Foreskin melanocyte (primary cell): ENCODE measurements at places on chromosomes 11 and 22.

DNA sequence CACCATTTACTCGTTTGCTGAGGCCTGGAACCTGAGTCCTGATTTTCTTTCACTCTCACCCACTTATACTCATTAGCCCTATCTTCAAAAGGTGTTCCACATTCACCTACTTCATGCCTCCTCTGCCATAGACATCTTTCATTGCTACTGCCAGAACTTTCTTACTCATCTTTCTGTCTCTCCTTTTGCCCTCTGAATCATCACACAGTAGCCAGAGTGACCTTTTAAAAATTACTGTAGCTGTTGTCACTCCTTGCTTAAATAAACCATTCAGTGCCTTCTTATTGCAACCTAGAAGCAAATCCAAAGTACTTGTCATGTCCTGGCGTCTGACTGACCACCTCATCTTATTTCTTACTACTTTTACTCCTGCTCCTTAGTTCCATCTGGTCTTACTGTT is 38.2 kb downstream of the ATXN10 start:
- DNase-seq, result peak; percentile 9

GRCh38 chr11:46381819-46382645 is 563 bp downstream of the MDK start:
- no peak for DNase-seq

DNA sequence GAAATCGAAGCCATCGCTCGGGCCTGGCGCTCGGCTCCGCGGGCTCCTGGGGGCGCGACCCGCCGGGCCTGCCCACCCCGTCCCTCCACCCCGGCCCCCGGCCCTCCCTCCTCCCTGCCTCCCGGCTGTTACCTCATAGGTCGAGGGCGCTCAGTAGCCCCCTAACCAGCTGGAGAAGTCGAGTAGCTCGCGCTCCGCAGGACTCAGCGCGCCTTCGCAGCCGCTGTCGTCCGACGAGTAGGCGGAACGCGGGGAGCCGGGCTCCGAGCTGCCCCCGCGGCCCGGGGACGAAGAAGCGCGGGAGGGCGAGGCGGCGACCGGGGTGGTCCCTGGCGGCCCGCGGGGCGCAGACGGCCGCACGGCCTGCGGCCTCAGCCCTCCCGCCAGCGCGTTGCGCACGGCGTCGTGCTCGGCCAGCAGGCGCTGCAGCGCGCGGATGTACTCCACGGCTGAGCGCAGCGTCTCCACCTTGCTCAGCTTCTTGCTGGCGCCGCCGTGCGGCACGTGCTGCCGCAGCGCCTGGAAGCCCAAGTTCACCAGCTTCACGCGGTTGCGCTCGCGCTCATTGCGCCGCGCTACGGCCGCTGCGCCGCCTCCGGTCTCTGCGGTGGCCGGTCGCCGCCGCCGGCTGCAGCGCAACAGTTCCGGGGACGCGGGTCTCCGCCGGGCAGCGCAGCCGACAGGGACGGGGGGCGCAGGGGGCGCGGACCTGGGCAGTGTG is 627 bp downstream of the ASCL2 start:
- no peak for DNase-seq

- no peak for DNase-seq
These were observed 11.4 kb downstream of the GNB1L start for GRCh38 chr22:19843107-19843856.

DNA sequence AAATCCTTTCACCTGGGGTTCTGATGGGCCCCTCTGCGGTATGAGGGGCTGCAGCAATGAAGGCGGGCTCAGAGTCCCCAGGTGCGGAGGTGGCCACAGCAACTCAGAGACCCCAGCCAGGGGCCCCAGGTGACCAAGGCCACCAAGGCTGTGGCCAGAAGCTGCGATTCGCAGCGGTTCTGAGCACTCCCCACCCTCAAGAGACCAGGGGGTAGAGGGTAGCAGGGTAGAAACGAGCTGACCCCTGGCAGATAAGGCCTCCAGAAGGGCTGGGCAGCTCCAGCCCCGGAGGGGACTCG is 948 bp downstream of the TNKS1BP1 start:
- DNase-seq, result no peak

GRCh38 chr11:117535850-117536411 is 208.3 kb downstream of the CEP164 start:
- no peak for DNase-seq

DNA sequence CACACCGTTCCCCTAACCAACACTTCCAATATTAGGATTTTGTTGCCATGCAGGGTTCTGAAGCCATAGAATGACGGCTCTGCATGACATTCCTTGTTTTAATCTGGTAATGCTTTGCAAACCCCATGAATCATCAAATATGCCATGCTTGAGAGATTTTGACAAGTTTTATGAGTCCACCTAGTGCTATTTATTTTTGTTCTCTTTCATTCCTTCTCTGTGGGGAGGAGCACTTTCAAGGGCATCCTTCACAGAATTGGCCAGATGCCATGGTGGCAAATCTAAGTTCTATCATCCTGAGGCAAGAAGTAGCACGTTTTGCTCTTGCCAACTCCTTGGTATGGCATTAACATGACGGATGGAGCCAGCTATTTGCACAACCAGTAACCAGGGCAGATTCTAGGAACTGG is 268.4 kb downstream of the FAM76B start:
- DNase-seq, result no peak

GRCh38 chr22:42544686-42545085 is 9.1 kb upstream of the SERHL2 start:
- no peak for DNase-seq

DNA sequence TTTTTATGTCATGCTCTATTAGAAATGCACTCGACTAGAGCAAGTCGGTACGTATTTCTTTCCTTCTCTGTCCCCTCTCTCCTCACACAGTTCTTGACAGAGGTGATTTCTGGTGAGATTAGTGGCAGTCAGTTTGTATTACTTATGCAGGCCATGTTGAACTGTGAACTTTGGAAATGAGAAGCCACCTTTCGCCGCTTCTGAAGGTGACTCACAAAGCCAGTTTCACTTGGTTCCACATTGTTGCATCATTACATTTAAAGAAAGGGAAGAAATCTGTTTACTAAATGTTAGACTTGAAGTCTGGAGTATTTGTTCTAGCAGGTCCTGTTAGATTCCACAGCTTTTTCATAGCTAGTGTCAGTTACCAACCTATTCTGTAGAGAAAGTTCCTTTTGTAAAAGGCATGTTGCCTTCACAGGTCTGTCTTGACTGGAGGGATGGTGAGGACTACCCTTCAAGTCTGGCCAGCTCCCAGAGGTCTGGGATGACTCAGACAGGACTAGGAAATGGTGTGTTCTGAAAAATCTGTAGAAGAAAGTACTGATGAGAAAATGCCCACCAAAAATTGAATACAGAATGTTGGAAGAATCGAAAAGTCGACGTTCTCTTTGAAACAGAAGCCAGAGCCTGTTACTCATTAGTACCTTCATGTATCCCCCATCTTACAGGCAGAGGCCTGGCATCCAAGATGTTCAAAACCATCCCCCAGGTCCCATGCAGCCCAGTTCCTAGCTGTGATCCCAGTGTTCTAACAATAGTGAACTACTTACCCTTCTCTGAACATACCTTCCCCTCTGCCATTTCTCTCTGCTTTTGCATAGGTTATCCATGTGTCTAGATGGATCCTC is 181.4 kb downstream of the DBX1 start:
- no peak for DNase-seq

GRCh38 chr11:123187665-123188507 is 7.2 kb downstream of the CLMP start:
- no peak for DNase-seq

- peak; percentile 65 for DNase-seq
These were observed 97.1 kb upstream of the CARD18 start for GRCh38 chr11:105236664-105237063.

DNA sequence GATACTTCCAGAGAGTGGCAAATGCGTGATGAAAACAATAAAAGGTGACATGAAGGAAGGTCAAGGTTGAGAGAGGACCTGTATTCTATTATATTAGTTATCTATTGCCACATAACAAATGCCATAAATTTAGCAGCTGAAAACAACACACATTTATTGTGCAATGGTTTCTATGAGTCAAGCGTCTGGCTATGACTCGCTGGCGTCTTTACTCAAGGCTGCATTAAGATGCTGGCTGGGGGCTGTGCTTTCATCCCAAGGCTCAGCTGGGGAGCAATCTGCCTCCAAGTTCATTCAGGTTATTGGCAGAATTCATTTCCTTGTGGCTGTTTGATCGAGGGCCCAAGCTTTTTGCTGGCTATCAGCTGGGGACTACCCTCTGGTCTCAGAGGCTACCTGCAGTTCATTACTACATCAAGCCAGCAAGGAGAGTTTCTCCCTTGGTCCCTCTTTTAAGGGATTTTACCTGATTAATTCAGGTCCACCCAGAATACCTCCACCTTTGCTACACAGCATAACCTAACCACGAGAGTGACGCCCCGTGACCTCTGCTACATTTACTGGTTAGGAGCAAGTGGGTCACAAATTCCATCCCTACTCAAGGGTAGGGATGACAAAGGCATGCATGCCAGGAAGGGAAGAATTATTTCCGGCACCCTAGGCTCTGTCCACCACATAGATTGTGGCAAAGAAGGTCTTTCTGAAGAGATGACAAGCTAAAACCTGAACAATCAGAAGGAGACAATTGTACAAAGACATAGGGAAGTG is 549.1 kb downstream of the MN1 start:
- no peak for DNase-seq

GRCh38 chr11:130486987-130487923 is 38.8 kb downstream of the ADAMTS15 start:
- peak; percentile 10 for DNase-seq

- DNase-seq, result no peak
These were observed 264.4 kb downstream of the DDX10 start for GRCh38 chr11:108929241-108929640.

GRCh38 chr11:47571357-47571729 is 5.9 kb downstream of the PTPMT1 start:
- no peak for DNase-seq

GRCh38 chr22:28030473-28030872 is 111.4 kb upstream of the PITPNB start:
- DNase-seq, result no peak

- no peak for DNase-seq
These were observed 13.0 kb downstream of the MTFP1 start for GRCh38 chr22:30438559-30438958.

GRCh38 chr22:19722982-19723231 is 432 bp upstream of the GP1BB start:
- DNase-seq, result no peak

DNA sequence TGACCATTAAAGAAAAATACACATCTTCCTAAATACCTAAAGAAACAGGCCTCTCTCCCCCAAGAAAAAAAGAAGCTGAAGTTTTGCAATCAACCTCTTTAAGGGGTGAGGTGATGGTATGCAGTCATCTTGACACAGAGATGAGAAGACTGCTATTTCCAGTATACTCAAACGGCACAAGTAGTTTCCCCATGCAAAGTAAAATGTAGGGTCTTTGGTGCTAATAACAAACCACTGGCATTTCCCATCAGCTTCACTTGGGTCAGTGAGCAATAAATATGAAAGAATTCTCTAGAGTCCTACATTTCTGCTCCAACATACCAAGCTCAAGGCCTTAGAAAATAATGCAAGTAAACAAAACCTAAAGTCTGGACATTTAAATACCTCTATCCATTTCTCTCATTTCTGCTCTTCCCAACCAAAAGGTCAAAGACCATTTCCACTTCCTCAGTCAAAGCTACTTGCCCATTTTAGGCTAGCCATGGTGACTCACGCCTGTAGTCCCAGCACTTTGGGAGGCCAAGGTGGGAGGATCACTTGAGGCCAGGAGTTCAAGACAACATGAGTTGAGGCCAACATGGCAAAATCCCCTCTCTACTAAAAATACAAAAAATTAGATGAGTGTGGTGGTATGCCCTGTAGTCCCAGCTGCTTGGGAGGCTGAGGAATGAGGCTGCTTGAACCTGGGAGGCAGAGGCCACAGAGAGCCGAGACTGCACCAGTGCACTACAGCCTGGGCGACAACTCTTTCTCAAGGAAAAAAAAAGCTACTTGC is 39.5 kb upstream of the CHRNA10 start:
- no peak for DNase-seq

DNA sequence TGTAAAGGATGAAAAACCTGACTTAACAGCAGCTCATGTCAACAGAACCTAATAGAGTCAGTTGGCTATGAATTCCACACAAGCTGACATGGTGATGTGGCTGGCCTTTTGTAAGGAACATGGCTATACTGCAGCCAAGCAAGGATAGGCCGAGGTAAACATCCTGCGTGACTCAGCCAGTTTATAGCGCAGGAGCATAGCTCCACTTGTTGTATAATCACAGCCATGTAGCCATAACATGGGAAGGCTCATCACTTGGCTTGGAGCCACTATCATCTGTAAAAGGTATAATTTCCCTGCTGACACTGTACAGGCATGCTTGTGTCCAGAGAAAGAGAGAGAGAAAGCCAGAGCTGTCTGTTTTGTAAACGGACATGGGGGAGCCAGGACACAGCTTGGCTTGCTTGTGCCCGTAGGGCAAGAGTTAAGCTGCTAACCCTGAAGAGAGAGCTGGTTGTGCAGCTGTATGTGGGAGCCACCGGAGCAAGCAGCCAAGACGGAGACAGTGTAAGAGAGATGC is 104.4 kb upstream of the PLET1 start:
- no peak for DNase-seq

DNA sequence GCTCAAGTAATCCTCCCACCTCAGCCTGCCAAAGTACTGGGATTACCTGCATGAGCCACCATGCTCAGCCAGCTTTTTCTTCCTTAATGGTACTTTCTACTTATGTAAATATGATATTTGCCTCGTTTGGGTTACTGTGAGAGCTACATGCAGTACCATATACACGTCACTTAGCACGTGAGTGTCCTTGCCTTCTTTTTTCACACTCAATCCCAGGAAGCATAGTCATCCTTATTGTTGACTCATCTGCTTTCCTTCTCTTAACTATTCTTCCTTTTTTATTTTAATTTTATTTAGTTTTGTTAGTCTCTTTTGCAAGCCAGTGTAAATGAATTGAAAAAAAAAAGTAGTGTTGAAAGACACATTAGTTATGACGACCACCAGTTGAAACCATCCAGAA is 205.9 kb downstream of the HIPK3 start:
- no peak for DNase-seq

- no peak for DNase-seq
These were observed 19.1 kb downstream of the ARHGAP42 start for GRCh38 chr11:100706179-100706578.

DNA sequence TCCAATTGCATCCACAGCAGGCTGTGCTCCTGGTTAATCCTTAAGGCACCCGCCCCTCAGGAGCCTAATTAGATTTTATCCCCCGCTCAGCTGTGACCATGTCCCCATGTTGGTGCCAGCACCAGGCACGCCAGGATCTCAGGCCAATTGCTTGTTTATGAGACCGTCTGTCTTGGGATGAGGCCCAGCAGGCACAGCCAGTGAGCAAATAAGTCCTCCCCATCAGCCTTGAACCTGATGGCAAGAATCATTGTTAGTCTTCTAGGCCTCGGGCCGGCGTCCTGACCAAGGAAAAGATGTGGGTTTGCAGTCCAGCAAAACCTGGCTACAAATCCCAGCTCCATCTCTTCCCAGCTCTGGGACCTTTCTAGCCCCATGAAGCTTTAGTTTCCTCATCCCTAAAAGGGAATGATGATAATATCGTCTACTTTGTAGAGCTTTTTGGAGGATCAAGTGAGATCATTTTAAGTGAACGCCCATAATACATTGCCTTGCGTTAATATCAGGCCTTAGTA is 57.3 kb downstream of the TP53I11 start:
- no peak for DNase-seq
